ENCODE measurements at places on chromosomes 12 and 14.

GRCh38 chr14:105136401-105137322, 31.9 kb downstream of the JAG2 start:
- no peak for DNase-seq

GRCh38 chr14:28867571-28867970, 101.0 kb downstream of the FOXG1 start:
- DNase-seq: no peak

DNA sequence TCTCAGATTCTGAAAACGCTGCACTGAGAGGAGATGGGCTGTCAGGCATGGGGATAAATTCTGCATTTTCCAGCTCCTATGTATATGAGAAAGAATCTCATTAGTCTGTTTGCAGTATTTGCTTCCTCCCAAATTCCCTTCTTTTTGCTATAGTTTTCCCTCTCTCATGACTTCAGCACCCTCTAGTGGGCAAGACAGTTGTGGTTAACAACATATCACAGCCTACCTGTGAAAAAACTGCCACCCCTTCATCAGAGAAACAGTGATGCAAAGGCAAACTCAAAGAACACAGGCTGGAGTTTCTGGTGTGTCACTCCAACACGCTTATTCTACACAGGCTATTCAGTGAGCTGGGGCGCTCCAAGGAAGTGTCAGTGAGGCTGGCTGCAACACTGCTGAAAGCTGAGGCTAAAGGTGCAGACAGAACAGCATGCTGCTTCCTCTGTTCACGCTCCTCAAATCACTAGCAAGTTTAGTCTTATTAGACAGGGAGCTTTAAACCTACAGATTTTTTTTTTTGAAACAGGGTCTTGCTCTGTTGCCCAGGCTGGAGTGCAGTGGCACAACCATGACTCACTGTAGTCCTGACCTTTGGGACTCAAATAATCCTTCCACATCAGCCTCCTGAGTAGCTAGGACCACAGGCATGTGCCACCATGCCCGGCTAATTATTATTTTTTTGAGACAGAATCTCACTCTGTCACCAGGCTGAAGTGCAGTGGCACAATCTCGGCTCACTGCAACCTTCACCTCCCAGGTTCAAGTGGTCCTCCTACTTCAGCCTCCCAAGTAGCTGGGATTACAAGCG, 19.3 kb downstream of the ZC2HC1C start:
- no peak for DNase-seq

GRCh38 chr14:103085106-103086091, 1.4 kb downstream of the LBHD2 start:
- no peak for DNase-seq

DNA sequence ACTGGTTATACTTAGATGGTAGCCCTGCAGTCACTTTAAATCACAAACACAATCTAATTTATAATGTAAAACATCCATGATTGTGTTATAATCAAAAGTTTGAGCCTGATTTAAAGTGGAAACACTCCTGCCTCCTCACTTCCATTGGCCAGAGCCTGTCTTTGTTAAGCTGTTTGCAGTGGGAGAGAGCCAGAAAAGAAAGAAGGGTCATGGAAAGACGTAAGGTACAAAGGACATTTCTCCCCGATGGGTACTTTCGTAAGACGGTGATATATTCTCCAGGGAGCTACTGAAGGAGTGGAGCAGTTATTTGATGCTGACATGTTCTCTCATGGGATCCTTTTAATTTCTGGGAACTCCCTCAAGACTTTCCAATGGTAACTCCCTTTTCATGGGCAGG, 164.0 kb downstream of the METTL25 start:
- no peak for DNase-seq

All from T-helper 17 cell (primary cell).